Cardiac septum (tissue), 1 donor: ENCODE measurements at places on chromosomes 13 and 19. TPM values are rescaled to one million over a fixed set of nuclear protein-coding genes. Genes with fewer than 3 reads are reported as not detected.

- DNase-seq = no peak
Measured at GRCh38 chr19:43351998-43352746, 1.3 kb upstream of the CD177 start.

The ZNF610 gene
- total RNA-seq = 2.8 TPM

DNA sequence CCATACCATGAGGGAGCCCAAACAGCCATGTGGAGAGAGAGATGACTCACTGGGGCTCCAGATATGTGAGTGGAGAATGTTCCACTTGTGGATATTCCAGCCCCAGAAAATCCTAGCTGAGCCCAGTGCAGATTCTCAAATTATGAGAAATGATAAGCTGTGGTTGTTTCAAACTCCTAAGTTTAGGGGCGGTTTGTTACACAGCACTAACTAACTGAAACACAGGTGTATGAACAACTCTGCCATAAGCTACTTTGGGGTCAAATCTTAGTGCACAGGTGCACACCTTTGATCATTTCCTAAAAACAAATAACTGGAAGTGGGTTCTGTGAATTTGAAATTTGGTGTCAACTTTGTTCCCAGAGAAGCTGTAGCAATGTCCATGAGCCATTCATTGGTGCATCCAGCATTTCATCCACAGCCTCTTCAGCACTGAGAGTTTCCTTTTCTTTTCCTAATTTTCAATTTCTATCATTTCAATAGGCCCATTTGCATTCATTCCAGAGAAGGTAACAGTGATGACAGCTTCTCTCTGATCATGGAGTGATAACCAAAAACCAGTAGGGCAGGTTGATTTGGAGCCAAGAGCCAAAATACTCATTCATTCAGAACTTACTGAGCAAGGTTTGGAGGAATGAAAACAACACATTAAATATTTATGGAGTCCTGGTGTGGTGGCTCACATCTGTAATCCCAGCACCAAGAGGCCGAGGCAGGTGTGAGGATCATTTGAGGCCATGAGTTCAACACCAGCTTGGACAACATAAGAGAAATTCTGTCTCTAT, 8.8 kb upstream of the CLPP start:
- no peak for DNase-seq

The LSR gene
- 3.4 TPM for total RNA-seq

- peak; percentile 72 for DNase-seq
Measured at GRCh38 chr19:58497634-58498170, 14.1 kb downstream of the SLC27A5 start.

The ZNF616 gene
- total RNA-seq = 4.3 TPM
